ENCODE measurements at places on chromosomes 3 and 15. TPM values are rescaled to one million over a fixed set of nuclear protein-coding genes. Genes with fewer than 3 reads are reported as not detected.

SAMMSON gene
- not detected for total RNA-seq

EFCC1 gene
- total RNA-seq = 3.3 TPM

STAB1 gene
- total RNA-seq = 173 TPM

ZNF621 gene
- 13.5 TPM for total RNA-seq

CALML4 gene
- 4.4 TPM for total RNA-seq

Measured in bladder microvascular endothelial cell (primary cell).